Mesothelial cell of epicardium (in vitro differentiated cells): ENCODE measurements at places on chromosomes 2 and 18. TPM values are rescaled to one million over a fixed set of nuclear protein-coding genes. Genes with fewer than 3 reads are reported as not detected.

GRCh38 chr2:36663851-36664695, 32.4 kb upstream of the VIT start:
- no peak for DNase-seq

DNA sequence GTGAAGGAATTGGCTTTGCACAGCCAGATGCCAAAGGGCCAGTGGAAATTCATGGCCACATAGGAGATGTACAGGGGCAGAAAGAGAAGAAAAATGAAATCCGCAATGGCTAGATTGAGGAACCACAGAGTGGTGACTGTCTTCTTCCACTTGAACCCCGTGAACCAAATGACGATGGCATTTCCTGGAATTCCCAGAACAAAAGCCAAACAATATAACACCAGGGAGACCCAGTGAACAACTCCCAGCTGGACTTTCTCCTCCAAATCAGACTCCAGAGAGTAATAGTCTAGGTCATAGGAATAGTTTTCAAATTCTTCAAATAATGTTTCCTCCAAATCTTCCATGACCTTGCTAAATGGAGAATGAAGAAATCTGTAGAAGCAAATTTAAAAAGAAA, 17.2 kb downstream of the EEF1B2 start:
- no peak for DNase-seq

DNA sequence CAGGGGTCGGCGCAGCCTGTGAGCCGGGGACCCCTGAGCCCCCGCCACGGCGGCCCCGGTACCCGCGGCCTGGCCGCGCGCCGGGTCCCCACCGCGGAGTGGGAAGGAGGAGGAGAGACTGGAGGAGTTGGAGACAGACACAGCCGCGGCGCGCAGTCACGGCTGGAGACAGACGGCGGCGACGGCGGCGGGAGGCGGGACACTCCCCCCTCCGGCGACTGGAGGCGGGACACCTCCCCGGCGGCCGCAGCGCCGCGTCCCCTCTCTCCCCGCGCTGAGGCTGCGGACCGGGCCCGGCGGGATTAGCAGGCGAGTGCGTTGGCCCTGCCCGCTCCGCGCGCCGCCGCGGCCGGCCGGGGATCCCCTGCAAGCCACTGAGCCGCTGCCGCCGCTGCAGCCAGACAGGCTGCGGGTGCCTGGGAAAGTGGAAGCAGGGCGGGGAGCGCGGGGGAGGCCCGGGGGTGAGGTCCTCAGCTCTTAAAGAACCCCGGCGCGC, 1.0 kb upstream of the LDLRAD4 start:
- DNase-seq: peak; percentile 65

The GREB1 gene
- total RNA-seq: 22.9 to 26.6 TPM (median 26.6 TPM) in 3 replicates

- no peak for DNase-seq
Observed at GRCh38 chr2:205850132-205850531, 167.8 kb downstream of the NRP2 start.

DNA sequence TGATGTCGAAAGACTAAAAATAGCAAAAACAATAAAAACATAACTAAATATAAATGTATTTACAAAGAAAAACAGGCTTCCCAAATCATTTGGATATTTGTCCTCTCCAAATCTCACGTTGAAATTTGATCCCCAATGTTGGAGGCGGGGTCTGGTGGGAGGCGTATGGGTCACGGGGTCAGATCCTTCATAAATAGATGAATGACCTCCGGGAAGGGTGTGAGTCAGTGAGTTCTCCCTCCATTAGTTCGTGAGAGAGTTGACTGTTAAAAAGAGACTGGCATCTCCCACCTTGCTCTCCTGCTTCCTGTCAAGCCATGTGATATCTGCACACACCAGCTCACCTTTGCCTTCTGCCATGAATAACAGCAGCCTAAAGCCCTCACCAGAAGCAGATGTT, 703.0 kb downstream of the TMEM182 start:
- no peak for DNase-seq

GRCh38 chr2:238574490-238575271, 148.0 kb downstream of the ASB1 start:
- no peak for DNase-seq

DNA sequence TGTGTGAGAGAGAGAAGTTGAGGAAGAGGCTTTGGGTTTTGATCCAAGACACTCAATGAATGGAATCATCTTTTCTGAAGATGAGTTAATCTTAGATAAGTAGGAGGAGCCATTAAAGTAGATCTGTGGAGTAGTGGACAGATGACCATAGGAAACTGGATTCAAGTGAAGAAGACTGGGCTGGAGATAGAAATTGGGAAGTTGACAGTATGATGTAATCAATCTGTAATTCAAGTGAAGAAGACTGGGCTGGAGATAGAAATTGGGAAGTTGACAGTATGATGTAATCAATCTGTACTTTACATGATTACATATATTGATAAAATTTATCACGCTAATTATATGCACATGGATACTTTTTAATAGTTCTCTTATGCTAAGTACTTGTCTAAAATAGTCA, 92.8 kb downstream of the PHLPP1 start:
- no peak for DNase-seq

GRCh38 chr2:73063909-73064875, 7.3 kb downstream of the SFXN5 start:
- DNase-seq: no peak

GRCh38 chr2:219073413-219074129, 12.8 kb upstream of the IHH start:
- DNase-seq: no peak

DNA sequence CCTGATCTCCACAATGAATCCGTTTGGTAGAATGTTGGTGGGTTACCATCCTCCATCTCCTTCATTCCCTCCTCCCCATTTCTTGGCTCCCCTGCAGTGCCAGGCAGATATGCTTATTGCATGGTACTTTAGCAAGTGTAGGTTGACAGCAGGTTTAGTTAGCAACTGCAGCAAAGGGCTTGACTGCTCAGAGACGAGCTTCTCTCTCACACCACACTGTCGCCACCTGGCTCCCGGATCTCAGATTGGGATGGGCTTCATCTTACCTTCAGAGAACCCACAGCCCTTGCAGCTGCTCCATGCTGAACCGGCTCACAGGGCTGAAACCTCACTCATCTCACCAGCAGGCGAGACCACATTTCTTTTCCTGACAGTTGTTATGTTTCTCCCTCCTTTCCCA, 88.8 kb downstream of the VWA3B start:
- no peak for DNase-seq

- DNase-seq: no peak
Observed at GRCh38 chr2:144481666-144482065, 38.3 kb downstream of the ZEB2 start.

DNA sequence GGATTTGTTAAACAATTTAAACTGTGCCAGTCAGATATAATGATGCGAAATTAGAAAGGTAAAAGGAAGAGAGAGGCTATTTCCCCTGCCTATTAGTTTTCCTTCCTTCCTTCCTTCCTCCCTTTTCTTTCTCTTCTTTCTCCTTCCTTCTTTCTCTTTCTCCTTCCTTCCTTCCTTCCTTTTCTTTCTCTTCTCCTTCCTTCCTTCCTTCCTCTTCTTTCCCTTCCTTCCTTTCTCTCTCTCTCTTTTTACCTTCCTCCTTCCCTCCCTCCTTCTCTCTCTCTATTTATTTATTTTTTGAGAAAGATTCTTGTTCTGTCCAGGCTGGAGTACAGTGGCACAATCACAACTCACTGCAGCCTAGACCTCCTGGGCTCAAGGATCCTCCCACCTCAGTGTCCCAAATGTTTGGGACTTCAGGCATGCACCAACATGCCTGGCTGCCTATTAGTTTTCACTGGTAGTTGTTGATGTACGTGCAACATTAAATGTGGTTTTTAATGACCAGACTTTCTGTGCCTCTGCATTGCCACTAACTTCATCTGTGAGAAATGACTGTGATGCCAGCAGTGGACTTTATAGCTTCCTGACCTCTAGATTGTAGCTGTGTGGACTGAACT, 48.7 kb upstream of the NFE2L2 start:
- DNase-seq: no peak

GRCh38 chr2:43569921-43570320, 25.9 kb downstream of the THADA start:
- no peak for DNase-seq

GRCh38 chr2:13666582-13667414, 950.1 kb downstream of the TRIB2 start:
- DNase-seq: no peak

GRCh38 chr18:34787931-34788532, 77.9 kb downstream of the DTNA start:
- peak; percentile 40 for DNase-seq

DNA sequence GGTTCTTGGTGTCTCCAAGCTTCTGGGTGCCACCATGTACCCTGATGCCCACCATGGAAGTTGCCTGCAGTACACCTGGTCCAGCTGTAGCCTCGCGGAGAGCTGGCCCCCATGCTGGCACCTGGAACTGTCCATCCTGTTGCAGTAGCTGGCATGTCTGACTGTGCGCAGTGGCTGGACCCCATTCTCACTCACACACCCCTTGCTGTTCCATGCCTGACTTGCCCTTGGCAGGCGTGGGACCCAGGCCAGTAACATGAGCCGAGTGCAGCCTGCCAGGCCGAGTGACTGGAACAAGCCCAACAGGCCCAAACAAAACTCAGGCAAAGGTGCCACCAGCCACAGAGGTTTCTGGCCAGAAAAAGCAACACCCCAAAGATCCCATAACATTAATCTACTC, 73.8 kb downstream of the NEURL3 start:
- DNase-seq: no peak

The GREB1L gene
- total RNA-seq: 23.0 to 25.5 TPM (median 25.3 TPM) in 3 replicates

The NEU4 gene
- total RNA-seq: 0.87 to 1.8 TPM (median 1.7 TPM) in 3 replicates

DNA sequence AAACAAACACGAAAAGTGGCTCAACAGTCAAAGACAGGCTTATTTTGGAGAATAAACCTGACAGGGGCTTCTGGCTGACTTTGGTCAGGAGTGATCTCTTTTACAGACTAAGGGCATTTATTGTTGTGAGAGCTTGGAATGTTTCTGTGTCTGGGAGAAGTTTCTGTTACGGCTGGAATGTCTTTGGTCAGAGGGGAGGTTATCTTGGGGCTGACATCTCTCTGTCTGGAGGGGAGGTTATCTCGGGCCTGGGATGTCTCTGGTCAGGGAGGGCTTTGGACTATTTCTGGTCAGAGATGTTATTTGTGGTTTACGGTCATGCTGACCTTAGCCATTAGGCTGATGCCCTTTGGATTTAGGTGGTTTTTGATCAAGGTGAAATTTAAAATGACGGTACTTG, 345.5 kb upstream of the FSIP2 start:
- DNase-seq: no peak

GRCh38 chr2:189818249-189819038, 34.2 kb downstream of the PMS1 start:
- no peak for DNase-seq

DNA sequence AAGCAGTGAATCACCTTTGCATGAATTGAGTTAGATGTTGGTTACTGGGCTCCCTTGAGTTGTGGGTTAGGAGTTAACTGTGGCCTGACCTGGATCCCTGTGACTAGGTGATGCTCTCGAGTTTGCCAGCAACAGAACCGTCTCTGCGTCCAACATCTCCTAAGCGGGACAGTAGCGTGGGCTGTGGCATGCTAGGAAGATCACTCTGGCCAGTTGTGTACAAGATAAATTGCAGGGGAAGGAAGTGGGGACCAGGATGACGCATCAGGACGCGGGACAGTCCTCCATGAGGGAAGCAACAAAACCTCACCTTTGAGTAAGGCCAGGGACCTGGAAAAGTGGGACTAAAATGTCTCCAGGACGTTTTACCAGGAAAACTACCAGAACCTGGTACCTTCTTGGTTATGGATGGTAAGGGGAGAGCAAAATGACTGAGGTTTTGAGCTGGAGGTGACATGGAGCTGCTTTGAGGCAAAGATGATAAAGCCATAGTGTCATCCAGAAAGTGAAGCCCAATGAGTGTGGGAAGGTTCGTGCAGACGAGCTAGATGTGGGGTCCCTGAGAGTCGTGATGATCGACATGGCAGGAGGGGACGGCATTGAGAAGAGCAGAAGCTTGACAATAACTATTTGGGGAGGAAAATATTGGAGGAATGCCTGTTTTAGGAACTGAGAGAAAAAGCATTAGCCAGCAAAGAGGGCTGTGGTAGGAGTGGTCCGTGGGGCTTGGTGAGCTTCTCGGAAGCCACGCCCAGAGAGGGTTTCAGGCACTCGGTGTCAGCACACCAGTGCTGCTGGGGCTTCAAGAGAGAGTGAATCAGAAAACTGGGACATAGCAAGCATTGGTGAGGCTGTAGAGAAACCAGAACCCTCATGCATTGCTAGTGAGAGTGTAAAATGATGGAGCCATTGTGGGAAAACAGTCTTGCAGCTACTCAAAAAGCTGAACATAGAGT, 95.1 kb downstream of the SMAD7 start:
- DNase-seq: no peak

- no peak for DNase-seq
Observed at GRCh38 chr2:167681234-167682015, 566.0 kb downstream of the STK39 start.

The ADD2 gene
- total RNA-seq: 1.3 to 2.0 TPM (median 1.3 TPM) in 3 replicates

DNA sequence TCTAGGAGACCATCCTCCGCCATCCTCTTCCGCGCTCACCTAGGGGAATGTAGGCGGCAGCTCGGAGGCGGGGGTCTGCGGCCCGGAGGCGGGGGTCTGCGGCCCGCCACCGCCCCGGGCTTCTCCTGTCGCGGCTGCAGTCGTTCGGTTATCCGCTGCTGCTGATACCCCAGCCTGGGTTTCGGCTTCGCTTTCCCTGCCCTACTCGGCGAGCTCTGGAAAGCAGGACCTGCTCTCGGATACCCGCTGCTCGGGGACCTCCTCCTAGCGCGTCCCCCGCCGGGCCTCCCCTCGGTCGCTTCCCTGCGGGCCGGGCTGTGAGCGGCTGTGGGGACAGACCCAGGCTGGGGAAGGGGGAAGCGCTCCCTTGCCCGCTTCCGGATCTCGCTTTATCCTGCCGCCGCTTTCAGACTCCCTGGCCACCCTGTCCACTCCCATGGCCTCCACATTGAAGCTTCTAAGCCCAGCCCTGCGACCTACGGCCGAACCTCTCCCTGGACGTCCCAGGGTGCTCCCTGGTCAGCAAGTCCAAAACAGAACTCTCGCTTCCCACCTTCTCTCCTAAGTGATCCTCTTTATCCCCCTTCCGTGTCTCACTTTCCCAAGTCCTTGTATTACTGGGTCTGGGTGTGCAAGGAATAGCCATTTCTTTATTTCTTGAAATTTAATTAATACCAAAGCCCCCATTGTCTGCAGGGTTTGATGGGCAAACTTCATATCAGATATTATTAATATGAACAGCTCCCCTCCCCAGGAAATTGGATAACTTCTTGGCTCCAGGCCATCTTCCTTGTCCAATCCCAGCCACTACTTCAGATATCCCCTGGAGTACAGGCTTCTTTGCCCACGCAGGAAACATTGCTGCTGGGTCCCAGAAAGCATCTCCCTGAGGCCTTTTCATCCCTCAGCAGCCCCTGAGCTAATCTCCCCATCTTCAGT, 769 bp downstream of the FKBP1B start:
- peak; percentile 32 for DNase-seq

- no peak for DNase-seq
Observed at GRCh38 chr2:152585830-152586484, 131.3 kb downstream of the PRPF40A start.

The GULP1 gene
- 58.5 to 61.2 TPM (median 59.2 TPM) in 3 replicates for total RNA-seq

GRCh38 chr2:238701341-238702206, 146.3 kb upstream of the TWIST2 start:
- no peak for DNase-seq

The ALKAL2 gene
- 0.50 to 1.4 TPM (median 1.1 TPM) in 3 replicates for total RNA-seq

GRCh38 chr2:127637236-127637630, 8.7 kb upstream of the GPR17 start:
- DNase-seq: no peak

GRCh38 chr2:127387655-127388422, at the start of gene MAP3K2:
TSS of gene MAP3K2 (minus strand) at chr2:127387975. CDS start at chr2:127343129, 44,846 bp downstream.
- DNase-seq: peak; percentile 96

- DNase-seq: no peak
Observed at GRCh38 chr18:75897386-75897785, 469.9 kb upstream of the SMIM21 start.

The IL36G gene
- not detected in 3 replicates for total RNA-seq

GRCh38 chr2:239290618-239291474, 110.0 kb downstream of the HDAC4 start:
- DNase-seq: peak; percentile 3

GRCh38 chr2:157751462-157752058, 122.9 kb upstream of the ACVR1C start:
- DNase-seq: no peak
